Stimulated activated CD8-positive, alpha-beta memory T cell treated with anti-CD3 and anti-CD28 coated beads, Interleukin-15, amount 100 ng/mL, for 24 hours (primary cell): ENCODE measurements at places on chromosomes 5 and 9.

DNA sequence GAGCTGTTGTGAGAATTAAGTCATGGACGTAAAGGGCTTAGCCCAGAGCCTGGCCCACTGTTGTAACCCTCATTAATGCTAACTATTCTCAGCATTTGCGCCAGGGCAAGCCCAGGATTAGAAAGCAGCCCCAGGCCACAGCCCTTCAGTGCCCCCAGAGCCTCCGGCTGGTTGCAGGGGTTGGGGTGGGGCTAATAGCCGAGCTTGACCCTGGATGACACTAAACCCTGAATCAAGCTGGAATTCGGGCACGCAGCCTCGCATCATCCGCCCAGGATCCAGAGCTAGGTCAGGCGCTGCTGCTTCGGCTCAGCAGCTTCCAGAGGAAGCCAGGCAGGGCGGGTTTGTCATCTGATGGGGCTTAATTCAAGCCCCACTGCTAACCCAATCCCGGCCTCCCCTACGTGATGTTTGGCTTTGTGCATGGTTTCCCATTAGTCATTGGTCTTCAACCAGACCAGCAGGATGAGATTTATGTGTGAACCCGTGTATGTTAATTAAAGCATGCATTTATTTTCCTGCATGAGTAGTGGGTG, 1.2 kb upstream of the MEGF9 start:
- no peak for DNase-seq

- no peak for DNase-seq
Observed at GRCh38 chr9:115877852-115878438, 275.6 kb upstream of the PAPPA start.

GRCh38 chr5:177309351-177310191, 2.1 kb downstream of the MXD3 start:
- no peak for DNase-seq

- DNase-seq = peak; percentile 38
Observed at GRCh38 chr5:177370488-177371119, 12.9 kb downstream of the RGS14 start.

- DNase-seq = no peak
Observed at GRCh38 chr5:157266286-157267007, 524 bp downstream of the CYFIP2 start.

- no peak for DNase-seq
Observed at GRCh38 chr9:137669261-137669672, 50.5 kb downstream of the EHMT1 start.

- DNase-seq = no peak
Observed at GRCh38 chr9:4095484-4095883, 204.4 kb downstream of the GLIS3 start.

DNA sequence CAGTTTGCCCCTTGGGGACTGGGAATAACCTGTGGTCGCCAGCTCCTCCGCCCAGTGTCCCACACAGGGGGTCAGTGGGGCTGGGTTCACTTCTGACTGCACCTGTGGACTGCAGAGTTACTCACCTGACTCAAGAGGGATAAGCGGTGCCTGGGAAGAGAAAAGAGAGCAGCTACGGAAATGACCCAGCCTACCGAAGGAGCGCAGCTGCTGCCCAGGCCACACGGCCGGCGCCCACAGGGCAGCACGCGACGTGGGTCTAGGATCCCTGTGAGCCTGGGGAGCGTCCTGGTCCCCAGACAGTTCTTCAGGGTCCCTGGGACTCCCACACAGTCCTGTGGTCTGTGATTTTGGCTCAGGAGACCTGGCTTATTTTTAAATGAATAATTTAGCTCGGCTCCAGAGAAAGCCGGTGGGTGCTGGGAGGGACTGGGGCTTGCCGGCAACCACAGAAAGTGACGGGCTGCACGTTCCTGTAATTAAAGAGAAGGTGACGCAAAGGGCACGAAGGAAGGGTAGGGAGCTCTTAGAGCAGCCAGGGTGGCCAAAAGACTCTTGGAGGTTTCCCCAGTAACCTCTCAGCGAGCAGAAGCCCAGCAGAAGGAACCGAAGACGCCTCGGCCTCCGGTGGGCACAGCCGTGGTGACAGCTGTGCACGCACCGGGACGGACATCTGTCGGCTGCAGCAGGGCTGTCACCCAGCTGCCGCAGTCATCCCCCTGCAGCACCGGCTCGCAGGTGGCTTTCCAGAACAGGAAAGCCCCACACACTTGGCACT, 97.5 kb upstream of the FCN2 start:
- DNase-seq = no peak

- DNase-seq = peak; percentile 66
Observed at GRCh38 chr9:129131300-129132145, 20.3 kb downstream of the PTPA start.

GRCh38 chr5:74657165-74657564, 16.6 kb upstream of the ENC1 start:
- DNase-seq = no peak

- DNase-seq = no peak
Observed at GRCh38 chr9:8157683-8158324, 358.2 kb upstream of the DMAC1 start.

GRCh38 chr9:136378170-136379002, 4.9 kb upstream of the CARD9 start:
- no peak for DNase-seq

- no peak for DNase-seq
Observed at GRCh38 chr9:130337318-130337717, 71.8 kb downstream of the HMCN2 start.

DNA sequence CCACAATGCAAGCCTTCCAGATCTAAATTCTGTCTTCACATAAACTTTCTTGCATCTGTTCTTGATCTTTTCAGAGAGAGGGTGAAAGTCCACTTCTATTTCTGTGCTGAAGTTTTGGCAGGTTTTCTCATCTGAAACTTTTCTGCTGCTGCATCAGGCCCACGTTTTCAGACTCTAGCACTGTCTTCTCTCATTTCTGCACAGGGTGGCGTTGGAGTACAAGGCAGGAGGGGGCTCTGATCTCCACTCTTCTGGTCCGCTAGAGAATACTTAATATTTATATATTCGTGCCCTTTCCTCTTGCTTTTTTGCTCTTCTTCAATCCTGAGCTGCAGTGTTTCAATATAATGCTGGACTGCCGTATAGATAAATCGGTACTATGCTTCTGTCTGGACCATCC, 204.0 kb upstream of the PRDM9 start:
- DNase-seq = no peak

GRCh38 chr5:180853848-180854176, 7.3 kb downstream of the ZFP62 start:
- no peak for DNase-seq

DNA sequence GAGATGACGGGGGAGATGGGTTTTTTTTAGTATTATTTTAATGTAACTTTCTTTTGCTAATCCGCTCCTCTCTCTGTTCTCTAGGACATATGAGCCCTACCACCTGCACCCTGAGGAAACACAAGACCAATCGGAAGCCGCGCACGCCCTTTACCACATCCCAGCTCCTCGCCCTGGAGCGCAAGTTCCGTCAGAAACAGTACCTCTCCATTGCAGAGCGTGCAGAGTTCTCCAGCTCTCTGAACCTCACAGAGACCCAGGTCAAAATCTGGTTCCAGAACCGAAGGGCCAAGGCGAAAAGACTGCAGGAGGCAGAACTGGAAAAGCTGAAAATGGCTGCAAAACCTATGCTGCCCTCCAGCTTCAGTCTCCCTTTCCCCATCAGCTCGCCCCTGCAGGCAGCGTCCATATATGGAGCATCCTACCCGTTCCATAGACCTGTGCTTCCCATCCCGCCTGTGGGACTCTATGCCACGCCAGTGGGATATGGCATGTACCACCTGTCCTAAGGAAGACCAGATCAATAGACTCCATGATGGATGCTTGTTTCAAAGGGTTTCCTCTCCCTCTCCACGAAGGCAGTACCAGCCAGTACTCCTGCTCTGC, 4.8 kb downstream of the MSX2 start:
- no peak for DNase-seq

DNA sequence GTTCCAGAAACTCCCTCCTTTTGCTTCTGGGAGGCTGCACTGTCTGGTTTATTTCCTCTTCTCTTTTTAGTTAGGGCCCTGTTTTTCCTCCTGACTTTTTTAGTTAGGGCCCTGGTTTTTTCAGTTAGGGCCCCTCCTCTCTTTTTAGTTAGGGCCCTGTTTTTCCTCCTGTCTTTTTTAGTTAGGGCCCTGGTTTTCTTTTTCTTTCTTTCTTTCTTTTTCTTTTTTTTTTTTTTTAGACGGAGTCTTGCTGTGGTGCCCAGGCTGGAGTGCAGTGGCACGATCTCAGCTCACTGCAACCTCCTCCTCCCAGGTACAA, 15.1 kb downstream of the GSN start:
- no peak for DNase-seq

- no peak for DNase-seq
Observed at GRCh38 chr5:112064956-112065355, 308.0 kb upstream of the NREP start.

GRCh38 chr5:125056671-125057485, 310.4 kb upstream of the ZNF608 start:
- DNase-seq = no peak

DNA sequence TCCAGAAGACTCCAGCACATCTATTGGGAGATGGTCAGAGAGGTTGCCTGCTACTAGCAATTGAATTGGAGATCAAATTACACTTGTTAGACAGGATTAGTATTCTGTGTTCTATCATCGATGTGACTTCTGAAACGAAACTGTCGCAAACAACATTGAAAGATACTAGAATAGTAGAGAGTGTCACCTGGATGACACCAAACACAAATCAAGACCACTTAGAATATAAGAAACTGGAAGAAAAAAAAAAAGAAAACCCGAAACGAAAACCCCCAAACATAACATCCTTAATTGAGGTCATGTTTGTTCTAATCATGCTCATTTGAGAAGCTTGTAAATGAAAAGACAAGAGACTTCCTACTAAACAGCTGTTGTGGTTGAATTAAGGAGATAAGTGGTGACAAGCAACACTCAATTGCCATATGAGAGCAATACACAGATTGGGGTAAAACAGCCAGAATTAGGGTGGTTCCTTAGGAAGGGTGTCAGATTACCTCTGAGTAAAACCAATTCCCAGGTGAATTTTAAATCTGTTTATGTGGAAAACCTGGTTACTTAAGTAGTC, 97.6 kb downstream of the BASP1 start:
- DNase-seq = no peak

DNA sequence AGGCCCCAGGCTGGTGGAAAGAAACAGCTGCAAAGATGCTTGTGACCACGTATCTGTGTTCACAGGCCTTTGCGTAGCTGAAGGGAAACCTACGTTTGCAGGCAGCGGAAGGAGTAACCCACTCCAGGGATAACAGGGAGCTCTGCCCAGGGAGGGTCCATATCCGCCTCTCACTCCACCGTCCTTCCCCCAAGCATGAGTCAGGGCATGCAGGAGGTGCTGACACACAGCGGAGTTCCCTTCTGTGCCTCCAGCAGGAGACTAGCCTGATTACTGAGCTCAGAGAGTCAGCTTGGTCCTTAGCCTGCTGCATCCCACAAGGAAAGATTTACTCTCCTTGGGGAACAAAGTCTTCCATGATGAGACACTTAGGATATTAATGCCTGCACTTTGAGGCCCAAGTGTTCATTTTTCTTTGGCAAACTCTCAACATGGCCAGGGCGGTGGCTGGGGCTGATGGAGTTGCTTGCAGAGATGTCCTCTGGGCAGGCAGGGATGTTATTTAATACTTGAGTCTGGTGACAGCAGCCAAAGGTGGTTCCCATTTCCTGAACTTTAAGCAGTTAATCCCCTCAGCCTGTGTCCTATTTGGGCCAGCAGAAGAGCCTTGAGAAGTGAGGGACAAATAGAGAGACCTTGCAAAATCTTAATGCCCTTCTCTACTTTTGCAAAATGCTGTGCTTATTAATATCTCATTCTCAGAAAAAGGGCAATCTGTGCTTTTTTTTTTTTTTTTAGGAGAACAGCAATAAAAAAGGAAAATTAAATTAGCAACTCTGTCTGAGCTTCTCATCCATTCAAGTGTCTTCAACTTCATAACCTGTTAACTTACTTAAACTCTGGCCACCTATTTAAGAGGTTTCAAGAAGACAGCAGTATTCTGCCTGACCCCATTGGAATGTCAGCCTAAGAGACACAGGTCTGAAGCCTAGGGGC, 222.1 kb downstream of the HSPA4 start:
- no peak for DNase-seq

GRCh38 chr9:109001275-109001676, 12.0 kb downstream of the CTNNAL1 start:
- no peak for DNase-seq

DNA sequence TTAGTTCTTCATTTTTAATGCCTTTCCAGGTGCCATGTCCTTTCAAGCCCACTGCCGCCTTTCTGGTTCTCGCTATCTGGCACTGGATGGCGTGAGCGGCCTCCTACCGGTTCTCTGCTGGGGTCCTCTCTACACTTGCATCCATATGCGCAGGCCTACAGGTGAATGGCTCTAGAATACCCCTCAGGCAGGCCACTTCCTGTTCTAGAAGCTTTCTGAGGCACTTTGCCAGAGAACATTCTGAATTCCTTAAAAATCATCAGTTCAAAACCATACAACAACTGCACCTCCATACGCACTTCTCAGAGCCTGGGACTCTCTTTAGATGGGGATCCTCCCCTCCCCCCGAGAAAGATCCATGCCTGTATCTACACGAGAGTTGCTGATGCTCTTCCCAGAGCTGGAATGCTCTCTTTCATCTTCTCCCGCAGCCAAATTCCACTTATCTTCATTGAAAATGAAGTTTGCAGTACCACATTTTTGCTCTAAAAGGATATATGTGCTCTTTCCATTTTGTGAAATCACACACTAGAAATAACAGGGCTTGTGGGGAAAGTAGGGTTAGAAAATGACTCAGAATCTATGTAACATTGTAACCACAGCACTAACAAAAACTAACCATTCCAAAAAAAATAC, 1.4 kb upstream of the LHFPL2 start:
- DNase-seq = no peak

GRCh38 chr5:127744241-127744640, 41.0 kb downstream of the CCDC192 start:
- DNase-seq = no peak

GRCh38 chr5:142888469-142889085, 118.4 kb downstream of the ARHGAP26 start:
- DNase-seq = no peak

- no peak for DNase-seq
Observed at GRCh38 chr5:116622375-116623050, 47.9 kb upstream of the SEMA6A start.

- DNase-seq = no peak
Observed at GRCh38 chr5:133496631-133497030, 115.7 kb downstream of the FSTL4 start.

GRCh38 chr5:179135441-179136215, 75.5 kb downstream of the ZNF354C start:
- DNase-seq = no peak

DNA sequence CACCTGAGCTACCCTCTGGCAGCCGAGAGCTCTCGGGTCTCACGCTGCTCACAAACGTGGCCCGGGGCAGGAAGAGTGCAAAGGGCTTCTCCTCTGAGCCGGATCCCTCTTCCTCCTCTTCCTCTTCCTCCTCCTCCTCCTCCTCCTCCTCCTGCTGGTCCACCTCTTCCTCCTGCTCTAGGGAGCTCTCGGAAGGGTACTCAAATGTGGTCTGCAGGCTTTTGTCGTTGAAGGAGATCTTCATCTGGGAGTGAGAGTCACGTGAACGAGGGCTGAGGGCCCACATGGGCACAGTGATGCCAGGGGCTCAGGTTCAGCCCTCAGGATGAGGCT, 3.9 kb downstream of the SSNA1 start:
- DNase-seq = no peak
